Naive thymus-derived CD8-positive, alpha-beta T cell (primary cell): ENCODE measurements at places on chromosomes 12 and 14. TPM values are rescaled to one million over a fixed set of nuclear protein-coding genes. Genes with fewer than 3 reads are reported as not detected.

The IL23A gene
- 35.3 TPM for total RNA-seq

The DCD gene
- not detected for total RNA-seq

- H3K4me1 ChIP-seq = no peaks in the 10 kb centered on the region
- no peak overlapping the region for H3K4me3 ChIP-seq
- peaks cover 34% of the 10 kb centered on the region for H3K27me3 ChIP-seq
- no peak for DNase-seq
- no peak overlapping the region for H3K27ac ChIP-seq
Measured at GRCh38 chr12:118853634-118854033, 127.7 kb upstream of the SRRM4 start.

- DNase-seq = no peak
- H3K4me1 ChIP-seq = no peaks in the 10 kb centered on the region
- H3K4me3 ChIP-seq = no peak overlapping the region
- no peaks in the 10 kb centered on the region for H3K36me3 ChIP-seq
Measured at GRCh38 chr12:114438635-114439256, 32.8 kb upstream of the TBX5 start.

DNA sequence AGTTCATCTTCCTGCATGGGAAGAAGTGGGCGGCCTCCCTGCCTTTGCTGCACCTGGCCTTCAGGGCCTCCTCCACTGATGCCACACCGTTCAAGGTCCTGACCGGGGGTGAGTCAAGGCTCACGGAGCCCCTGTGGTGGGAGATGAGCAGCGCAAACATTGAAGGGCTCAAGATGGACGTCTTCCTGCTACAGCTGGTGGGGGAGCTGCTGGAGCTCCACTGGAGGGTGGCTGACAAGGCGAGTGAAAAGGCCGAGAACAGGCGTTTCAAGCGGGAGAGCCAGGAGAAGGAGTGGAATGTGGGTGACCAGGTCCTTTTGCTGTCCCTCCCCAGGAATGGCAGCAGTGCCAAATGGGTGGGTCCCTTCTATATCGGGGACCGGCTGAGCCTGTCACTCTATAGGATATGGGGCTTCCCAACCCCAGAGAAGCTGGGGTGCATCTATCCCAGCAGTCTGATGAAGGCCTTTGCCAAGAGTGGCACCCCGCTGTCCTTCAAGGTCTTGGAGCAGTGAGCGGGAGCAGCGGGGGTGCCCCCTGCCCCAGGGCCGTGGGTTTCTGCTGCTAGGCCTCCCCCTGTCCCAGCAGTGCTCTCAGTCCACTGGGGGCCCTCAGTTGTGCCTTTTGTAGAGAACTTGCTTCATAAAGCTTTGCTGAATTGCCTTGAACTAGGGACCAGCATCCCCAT lies 12.4 kb downstream of the CBLN3 start:
- no peaks in the 10 kb centered on the region for H3K36me3 ChIP-seq
- no peak for DNase-seq
- H3K27ac ChIP-seq = no peak overlapping the region
- H3K27me3 ChIP-seq = no peaks in the 10 kb centered on the region

DNA sequence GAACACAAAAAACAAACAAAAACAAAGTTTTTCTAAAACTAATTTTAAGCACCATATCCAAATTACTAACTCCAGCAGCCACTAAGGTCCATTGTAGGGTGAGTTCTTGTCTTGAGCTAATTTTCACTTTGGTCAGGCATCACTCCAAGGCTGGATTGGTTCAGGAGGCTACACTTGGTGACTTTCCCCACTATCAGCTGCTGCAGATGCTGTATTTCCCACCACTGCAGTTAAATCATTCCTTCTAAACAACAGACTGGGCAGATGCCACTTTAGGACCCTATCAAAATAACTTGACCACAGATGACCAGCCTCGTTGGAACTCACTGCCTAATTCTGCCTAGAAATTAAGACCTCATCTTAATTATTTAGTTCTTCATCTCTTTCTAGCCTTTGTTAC lies 140.5 kb downstream of the SLC16A7 start:
- no peaks in the 10 kb centered on the region for H3K27me3 ChIP-seq
- peaks cover 14% of the 10 kb centered on the region for H3K4me1 ChIP-seq
- peaks cover 9% of the 10 kb centered on the region for H3K36me3 ChIP-seq
- H3K27ac ChIP-seq = no peak overlapping the region

- H3K27ac ChIP-seq = peak overlapping the region; percentile 78
- H3K4me1 ChIP-seq = peaks cover 61% of the 10 kb centered on the region
- H3K27me3 ChIP-seq = no peaks in the 10 kb centered on the region
- no peak overlapping the region for H3K4me3 ChIP-seq
Measured at GRCh38 chr14:65471038-65471878, 58.7 kb downstream of the FUT8 start.

The CLEC1A gene
- total RNA-seq = not detected

GRCh38 chr14:92584816-92585215 lies 71.2 kb downstream of the RIN3 start:
- H3K27ac ChIP-seq = peak overlapping the region; percentile 36
- H3K36me3 ChIP-seq = no peaks in the 10 kb centered on the region
- peaks cover 98% of the 10 kb centered on the region for H3K4me1 ChIP-seq

The NXPH4 gene
- total RNA-seq = 0.55 TPM

The SAMD15 gene
- not detected for total RNA-seq

DNA sequence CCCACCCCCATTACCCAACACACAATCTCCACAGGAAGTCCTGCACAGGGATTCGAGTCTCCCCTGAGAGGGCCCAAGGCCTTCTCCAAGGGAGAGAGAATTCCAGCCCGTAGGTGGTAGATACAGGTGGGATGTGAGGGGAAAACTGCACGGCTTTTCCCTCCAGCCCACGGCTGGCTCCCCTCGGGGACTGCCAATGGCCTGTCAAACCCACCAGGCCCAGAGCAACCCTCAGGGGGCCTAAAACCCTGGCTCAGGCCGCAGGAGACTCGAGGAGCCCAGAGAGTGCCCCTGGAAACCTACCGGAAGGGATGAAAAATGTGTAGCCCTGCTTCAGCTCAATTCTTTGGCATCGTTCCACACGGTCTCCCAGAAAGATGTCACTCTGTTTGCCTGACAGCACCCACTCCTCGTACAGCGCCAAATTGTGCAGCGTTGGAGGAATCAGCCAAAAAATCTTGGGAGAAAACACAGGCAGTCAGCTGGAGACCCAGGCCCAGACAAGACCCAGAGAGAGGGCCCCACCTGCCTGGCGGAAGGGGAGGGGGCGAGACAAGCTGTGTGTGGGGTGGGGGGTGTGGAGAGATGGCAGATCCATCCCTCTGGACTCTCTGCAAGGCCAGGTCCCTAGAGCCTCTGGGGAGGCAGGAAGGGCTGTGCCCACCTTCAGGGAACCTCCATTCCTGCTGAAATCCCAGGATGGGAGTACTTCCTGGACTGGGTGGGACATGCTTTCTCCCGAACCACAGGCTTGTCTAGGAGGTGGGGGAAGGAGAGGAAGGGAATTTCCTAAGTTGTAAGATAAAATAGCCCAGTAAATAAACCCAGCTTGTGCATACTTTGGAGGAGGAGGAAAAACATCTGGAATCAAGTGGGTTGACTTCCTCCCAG lies 48.1 kb downstream of the KDM2B start:
- H3K27me3 ChIP-seq = no peaks in the 10 kb centered on the region
- H3K36me3 ChIP-seq = no peaks in the 10 kb centered on the region
- H3K4me1 ChIP-seq = peaks cover 59% of the 10 kb centered on the region
- no peak overlapping the region for H3K4me3 ChIP-seq
- DNase-seq = no peak

The SERPINA10 gene
- not detected for total RNA-seq

The ARMH4 gene
- total RNA-seq = not detected

DNA sequence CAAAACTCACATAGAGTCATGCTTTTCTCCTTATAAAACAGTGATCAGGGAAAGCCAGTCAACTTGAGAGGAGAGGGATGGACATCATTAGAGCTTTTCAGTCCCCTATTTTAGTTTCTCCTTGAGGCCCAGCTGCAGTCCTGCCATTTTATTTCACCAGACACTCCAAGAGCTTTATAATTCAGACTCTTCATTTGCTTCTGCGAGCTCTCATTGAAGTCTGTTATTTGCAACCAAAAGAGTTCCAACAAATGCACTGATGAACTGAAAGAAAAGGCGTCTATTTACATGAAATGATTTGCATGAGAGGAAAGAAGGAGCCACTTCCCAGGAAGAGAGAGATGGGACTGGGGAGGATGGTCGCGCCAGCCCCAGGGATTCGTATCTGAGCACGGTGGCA lies 86.8 kb downstream of the NDUFA12 start:
- no peak for DNase-seq
- H3K27ac ChIP-seq = no peak overlapping the region
- H3K27me3 ChIP-seq = no peaks in the 10 kb centered on the region
- H3K4me3 ChIP-seq = no peak overlapping the region
- H3K36me3 ChIP-seq = peaks cover under 1% of the 10 kb centered on the region

GRCh38 chr14:97366400-97366799 lies 569.2 kb downstream of the VRK1 start:
- H3K27me3 ChIP-seq = no peaks in the 10 kb centered on the region
- no peak overlapping the region for H3K27ac ChIP-seq
- no peak overlapping the region for H3K4me3 ChIP-seq
- H3K4me1 ChIP-seq = no peaks in the 10 kb centered on the region
- DNase-seq = no peak

GRCh38 chr14:65631040-65631439 lies 218.5 kb downstream of the FUT8 start:
- H3K36me3 ChIP-seq = peaks cover 13% of the 10 kb centered on the region
- peaks cover 13% of the 10 kb centered on the region for H3K4me1 ChIP-seq
- no peak overlapping the region for H3K27ac ChIP-seq
- DNase-seq = no peak
- H3K27me3 ChIP-seq = no peaks in the 10 kb centered on the region
- no peak overlapping the region for H3K4me3 ChIP-seq

DNA sequence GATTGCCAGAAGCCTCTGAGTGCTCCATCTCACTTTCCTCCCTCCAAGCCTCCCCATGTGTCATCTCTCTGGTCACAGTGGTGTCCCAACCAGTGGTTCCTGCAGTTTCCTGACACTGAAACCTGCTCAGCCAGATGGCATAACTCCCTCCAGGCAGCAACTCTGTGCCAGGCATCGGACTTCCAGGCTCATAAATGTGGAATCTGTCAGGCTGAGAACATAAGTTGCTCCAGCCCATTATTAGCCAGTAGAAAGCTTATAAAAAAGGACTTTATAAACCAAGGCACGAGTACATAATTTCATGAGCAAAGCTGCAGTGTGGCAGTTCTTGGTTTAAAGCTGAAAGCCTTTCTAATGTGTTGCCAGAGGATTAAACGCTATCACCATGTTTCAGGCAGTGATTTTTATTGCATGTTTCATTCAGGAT lies 194.3 kb downstream of the DACT1 start:
- H3K4me1 ChIP-seq = no peaks in the 10 kb centered on the region
- no peaks in the 10 kb centered on the region for H3K36me3 ChIP-seq
- no peak for DNase-seq
- H3K27me3 ChIP-seq = peaks cover 9% of the 10 kb centered on the region

The NFATC4 gene
- not detected for total RNA-seq

DNA sequence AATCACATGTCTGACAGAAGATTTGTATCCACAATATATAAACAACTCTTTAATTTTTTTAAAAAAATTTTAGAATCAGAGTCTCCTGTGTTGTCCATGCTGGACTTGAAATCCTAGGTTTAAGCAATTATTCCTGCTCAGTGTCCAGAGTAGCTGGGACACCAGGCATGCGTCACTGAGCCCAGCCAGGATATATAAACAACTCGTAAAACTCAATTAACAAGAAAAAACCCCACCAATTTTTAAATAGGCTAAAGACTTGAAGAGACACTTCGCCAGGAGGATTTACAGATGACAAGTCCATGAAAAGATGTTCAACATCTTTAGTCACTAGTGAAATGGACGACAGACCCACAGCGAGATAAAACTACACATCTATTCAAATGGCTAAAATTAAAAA lies 2.0 kb upstream of the SCN8A start:
- no peaks in the 10 kb centered on the region for H3K36me3 ChIP-seq
- no peak for DNase-seq
- peak overlapping the region; percentile 86 for H3K4me3 ChIP-seq
- H3K27ac ChIP-seq = no peak overlapping the region
- H3K27me3 ChIP-seq = peaks cover 80% of the 10 kb centered on the region

The RDH12 gene
- not detected for total RNA-seq

The GPD1 gene
- total RNA-seq = 1.5 TPM

GRCh38 chr12:109573914-109574244 lies 285 bp downstream of the MVK start:
- no peaks in the 10 kb centered on the region for H3K27me3 ChIP-seq
- DNase-seq = no peak
- H3K27ac ChIP-seq = peak overlapping the region; percentile 98
- H3K36me3 ChIP-seq = no peaks in the 10 kb centered on the region

The RNASE8 gene
- not detected for total RNA-seq

DNA sequence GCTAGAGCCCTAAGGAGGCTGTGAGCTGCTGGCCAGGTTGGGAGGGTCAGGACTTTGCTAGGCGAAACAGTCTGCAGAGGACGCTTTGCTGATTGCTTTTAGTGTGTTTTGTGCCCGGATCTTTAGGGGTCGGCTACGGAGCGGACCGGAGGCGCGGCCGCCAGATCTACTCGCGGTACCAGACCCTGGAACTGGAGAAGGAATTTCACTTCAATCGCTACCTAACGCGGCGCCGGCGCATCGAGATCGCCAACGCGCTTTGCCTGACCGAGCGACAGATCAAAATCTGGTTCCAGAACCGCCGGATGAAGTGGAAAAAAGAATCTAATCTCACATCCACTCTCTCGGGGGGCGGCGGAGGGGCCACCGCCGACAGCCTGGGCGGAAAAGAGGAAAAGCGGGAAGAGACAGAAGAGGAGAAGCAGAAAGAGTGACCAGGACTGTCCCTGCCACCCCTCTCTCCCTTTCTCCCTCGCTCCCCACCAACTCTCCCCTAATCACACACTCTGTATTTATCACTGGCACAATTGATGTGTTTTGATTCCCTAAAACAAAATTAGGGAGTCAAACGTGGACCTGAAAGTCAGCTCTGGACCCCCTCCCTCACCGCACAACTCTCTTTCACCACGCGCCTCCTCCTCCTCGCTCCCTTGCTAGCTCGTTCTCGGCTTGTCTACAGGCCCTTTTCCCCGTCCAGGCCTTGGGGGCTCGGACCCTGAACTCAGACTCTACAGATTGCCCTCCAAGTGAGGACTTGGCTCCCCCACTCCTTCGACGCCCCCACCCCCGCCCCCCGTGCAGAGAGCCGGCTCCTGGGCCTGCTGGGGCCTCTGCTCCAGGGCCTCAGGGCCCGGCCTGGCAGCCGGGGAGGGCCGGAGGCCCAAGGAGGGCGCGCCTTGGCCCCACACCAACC lies 1.5 kb downstream of the HOXC6 start:
- H3K4me1 ChIP-seq = peaks cover 27% of the 10 kb centered on the region
- H3K27me3 ChIP-seq = peaks cover 66% of the 10 kb centered on the region
- H3K36me3 ChIP-seq = no peaks in the 10 kb centered on the region
- DNase-seq = no peak
- H3K4me3 ChIP-seq = no peak overlapping the region
